ENCODE measurements at places on chromosomes 2 and 18.
A peak's percentile ranks its signal among the peaks of the same experiment; 100 is the strongest.

- DNase-seq = peak; percentile 34
These were observed 62.6 kb downstream of the C18orf63 start for GRCh38 chr18:74378179-74378682.

DNA sequence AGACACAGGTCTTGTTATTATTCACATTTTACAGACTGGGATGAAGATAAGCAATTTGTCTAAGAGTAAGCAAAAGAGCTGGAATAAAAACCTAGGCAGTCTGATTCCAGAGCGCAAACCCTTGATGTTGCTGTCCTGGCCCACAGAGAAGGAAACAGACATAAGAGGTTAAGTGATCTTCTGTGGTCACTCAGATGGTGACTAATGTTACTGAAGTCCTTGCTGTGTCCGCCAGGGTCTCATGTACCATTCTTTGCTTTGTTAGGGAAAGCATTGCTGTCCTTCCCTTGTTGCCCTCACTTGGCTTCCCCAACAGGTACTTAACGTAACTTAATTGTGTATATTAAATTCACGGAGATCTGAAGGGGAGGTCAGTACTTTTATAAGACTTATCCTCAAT, 14.9 kb upstream of the FAP start:
- peak; percentile 31 for DNase-seq

DNA sequence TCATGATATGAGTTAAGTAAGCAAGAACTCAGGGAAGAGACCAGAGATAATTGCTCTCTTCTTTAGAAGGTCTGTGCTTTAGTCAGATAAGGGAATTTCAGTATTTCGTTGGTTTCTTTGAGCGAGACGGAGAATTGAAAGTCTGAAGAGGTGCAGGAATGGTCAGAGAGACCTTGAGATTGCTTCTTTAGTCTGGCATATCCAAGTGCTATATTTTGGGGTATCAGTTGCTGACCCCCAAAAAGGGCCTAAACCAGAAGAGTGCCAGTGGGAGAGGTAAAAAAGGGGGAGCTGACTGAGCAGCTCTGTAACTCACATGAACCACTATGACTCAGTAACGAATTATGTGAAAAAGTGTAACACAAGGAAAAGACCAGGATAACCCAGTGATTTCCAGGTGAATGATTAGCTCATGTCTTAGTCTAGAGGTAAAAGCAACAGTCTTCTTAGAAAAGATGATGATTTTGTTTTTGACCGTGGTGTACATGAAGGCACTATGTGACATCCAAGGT, 932.9 kb downstream of the TDRD15 start:
- DNase-seq = no peak

GRCh38 chr2:209965723-209966122, 36.7 kb upstream of the RPE start:
- DNase-seq = no peak

- no peak for DNase-seq
These were observed 145.8 kb upstream of the HS6ST1 start for GRCh38 chr2:128464456-128464855.

GRCh38 chr2:233566141-233566956, at the start of gene USP40:
USP40 (minus strand) TSS chr2:233566782; CDS start chr2:233565554, 1,228 bp downstream.
- peak; percentile 85 for DNase-seq

GRCh38 chr18:52341608-52342381, 1.8 kb downstream of the DCC start:
- no peak for DNase-seq

DNA sequence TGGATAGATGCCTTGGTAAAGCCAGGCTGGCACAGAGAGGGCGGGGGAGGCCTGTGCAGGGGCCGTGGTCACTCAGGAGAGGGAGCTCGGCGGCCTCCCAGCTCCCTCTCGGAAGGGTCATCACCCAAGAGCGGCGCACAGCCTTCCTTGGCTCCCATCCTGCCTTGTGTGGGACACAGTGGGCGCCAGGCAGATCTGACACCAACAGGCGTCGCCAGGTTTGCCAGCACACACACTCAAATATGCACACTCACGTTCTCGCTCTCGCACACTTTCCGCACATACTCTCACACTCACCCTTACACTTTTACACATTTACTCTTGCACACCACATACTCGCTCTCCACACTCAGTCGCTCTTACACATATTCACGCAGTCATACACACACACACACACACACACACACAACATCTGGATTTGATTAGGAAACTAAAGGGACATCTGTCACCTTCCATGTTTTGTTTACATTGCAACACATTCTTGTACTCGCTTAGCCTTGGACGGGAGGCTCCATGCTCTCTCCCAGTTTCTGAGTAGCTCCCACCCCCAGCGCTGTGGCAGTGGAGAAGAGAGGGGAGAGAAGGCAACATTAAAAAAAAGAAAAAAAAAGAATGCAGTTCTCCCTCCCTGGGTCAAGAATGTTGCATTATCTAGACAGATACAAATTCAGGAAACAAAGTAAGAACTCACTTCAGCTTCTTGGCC, 10.5 kb downstream of the CHMP1B start:
- DNase-seq = no peak

GRCh38 chr2:68359889-68360288, 5.2 kb upstream of the PLEK start:
- no peak for DNase-seq

DNA sequence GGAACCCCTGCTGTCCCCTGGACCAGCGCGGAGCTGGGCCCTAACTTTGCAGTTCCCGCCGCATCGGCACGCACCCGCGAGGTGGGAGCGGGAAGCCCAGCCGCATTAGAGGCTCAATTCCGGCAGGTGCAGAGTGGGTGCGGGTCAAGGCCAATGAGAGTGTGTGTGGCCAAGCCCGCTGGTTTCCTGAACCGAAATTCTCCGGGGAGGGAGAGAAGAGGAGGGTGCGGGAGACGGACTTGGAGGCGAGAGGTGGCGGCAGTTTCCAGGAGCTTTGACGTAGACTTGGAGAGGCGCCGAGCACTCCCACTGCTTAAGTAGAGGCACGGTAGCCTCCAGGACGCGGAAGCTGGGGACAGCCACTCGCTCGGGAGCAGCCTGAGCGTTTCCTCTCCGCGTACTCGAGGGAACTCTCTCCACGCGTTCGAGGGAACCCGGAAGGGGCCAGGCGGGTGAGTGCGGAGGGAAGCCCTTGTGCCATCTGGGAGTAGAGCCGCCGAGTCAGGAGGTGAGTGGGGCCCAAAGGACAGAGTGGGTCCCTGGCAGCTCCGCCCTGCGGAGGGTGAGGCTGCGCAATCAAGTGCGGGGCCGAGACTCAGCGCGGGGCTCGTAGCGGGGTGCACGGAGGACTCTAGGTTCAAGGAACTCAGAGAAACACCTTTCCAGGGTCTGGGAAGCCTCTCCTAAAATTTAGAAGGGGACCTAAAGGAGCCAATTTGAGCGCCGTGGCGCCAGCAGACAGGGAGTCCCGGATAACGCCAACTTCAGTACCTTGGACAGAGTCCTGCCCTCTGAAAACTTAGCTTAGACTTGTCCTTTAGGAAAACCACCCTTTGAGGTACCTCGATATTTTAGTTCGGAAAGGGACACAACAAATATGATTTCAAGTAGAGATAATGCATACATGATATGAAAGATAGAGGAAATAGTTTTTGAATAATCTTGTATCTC, at the start of gene FAM237A:
Gene FAM237A, plus strand, starts transcription at position 413 of the 951 bp plus-strand sequence. CDS start 1,750 bp downstream, outside the sequence.
- peak; percentile 70 for DNase-seq

DNA sequence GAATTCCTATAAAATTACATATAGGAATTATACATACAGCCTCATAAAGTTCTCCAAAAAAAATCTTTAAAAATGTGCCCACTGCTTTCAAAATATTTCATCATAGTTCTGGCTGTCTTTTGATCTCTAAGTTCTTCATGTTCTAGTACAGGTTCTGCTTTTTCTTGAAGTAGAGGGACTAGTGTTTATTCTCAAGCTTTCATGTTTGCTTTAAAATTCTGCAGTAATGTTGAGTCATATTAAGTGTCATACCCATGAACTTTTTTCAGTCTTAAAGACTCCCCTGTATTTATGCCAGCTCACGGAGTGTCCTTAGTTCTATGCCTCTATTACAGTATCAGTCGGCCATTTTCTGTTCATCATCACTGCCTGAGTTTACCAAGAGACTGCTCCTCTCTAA, 54.8 kb upstream of the CCDC141 start:
- DNase-seq = peak; percentile 5

DNA sequence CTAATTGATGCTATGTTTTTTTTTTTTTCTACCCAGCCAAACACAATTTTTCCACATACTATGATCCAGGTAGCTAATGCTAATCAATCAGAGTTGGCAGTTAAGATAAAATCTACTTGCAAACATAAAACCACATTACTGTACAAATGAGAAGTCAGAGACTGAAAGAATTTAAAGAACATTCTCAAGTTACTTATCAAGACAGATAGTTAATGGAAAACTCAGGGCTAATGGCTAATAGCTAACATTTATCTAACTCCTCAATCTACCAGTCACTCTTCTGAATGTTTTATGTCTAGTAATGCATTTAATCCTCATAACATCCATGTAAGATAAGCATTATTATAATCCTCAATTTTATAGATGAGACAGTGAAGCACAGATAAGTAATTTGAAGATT, 537.6 kb upstream of the SETBP1 start:
- DNase-seq = no peak

DNA sequence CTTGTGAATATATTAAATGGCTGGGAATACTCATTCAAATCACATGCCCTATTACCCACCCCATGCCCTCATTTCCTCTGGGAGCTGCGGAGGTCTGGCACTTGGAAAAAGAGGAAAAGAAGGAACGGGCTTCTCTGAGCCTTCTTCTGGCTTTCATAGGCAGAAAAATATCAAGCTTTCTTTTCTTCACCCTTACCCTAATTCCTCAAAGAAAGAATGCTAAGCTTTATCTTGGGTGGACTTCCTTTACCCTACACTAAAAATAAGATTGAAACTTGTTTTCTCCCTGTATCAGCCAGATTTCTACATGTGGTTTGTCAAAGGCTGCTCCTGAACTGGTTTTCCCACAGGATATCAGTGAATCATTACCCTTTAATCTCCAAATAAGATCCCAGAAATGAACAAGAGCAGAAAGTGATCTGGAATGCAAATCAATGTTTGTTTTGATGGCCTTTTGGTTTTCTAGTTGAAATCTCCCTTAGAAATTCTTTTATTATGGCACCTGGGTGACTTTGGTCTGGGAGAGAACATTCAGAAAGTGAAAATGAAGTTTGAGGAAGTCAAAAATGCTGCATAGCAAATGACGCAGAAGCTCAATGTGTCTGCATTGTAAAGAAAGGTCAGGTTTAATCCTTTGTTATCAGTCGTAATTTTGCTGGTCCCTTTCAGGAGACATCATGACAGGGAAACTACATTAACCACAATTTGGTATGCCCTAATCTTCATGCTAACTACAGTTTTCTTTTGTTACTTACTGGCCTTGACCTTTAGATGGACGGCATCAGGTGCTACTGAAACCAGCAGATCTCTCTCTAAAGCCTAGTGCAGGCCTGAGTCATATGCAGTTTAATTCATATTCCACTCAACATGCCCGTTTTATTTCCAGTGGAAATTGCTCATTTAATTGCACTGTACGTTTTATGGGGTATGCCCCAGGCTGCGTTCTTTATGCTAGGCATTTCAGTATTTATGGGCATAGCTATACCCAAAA, 46.6 kb upstream of the HNRNPA3 start:
- peak; percentile 78 for DNase-seq

DNA sequence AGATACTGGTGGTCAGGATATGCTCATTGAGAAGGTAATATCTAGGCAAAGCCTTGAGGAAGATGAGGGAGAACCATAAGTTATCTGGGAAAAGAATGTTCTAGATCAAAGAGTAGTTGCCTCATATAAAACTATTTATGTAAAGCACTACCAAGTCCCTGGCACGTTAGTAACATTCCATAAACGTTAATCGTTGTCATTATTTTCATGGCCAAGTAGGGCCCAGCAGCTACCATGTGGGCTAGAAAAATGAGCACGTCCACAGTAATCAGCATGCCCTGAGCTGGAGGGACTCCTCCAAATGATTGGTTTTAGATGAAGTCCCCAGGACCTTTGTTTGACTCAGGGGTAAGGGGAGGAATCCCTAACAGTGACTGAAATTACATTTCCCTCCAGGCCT, 32.7 kb upstream of the AFTPH start:
- no peak for DNase-seq

DNA sequence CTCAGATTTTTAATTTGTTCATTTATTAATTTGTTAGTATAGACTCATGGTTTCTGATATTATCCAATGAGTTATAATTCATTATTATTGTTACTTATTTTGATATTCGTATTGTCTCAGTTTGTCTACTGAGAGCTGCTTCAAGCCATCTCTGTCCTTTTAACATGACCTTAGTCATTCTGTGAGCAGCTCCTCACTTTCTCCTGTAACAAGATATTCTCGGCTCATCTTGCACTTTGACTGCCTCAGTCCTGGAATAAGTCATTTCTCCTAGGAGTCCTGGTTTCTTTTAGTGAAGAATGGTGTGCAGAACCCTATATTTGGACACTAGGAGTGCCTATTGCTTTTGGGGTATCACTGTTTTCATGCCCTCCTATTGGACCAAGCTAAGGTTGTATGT, 13.2 kb downstream of the ASB1 start:
- no peak for DNase-seq

- DNase-seq = no peak
These were observed 236.1 kb downstream of the FHOD3 start for GRCh38 chr18:36533446-36534153.

DNA sequence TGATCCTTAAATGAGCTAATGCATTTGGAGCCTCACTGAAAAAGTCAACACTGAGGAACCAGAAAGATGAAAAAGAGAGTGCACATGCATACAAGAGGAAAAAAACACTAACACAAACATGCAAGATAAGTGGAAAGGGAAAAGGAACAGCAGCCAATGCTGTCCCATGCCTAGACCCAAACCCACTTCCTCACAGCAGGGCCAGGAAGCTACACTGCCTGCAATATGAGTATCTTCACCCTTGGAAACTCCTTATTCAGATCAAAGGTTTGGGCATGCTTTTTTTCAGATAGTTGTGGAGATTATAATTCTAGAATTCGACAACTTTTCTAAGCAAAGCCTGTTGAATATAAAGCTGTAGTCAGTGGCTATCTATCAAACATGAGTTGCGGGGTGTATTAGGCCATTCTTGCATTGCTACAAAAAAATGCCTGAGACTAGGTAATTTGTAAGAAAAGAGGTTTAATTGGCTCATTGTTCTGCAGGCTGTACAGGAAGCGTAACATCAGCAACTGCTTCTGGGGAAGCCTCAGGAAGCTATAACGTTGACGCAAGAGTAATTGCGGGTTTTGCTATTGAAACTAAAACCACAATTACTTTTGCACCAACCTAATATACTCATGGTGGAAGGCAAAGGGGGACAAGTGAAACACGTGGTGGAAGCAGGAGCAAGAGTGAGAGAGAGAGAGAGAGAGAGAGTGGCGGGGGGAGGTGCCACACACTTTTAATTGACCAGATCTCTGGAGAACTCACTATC, 138.2 kb downstream of the MBD2 start:
- no peak for DNase-seq

- DNase-seq = no peak
These were observed 34.1 kb downstream of the AGAP1 start for GRCh38 chr2:235527806-235528469.
